CD4-positive, alpha-beta T cell treated with Interleukin-6 at 100 ng/mL for 8 hours (primary cell): ENCODE measurements at places on chromosomes 1 and 21.
A peak's percentile ranks its signal among the peaks of the same experiment; 100 is the strongest.

GRCh38 chr1:39194398-39195051 is 10.0 kb upstream of the MACF1 start:
- no peak for DNase-seq

DNA sequence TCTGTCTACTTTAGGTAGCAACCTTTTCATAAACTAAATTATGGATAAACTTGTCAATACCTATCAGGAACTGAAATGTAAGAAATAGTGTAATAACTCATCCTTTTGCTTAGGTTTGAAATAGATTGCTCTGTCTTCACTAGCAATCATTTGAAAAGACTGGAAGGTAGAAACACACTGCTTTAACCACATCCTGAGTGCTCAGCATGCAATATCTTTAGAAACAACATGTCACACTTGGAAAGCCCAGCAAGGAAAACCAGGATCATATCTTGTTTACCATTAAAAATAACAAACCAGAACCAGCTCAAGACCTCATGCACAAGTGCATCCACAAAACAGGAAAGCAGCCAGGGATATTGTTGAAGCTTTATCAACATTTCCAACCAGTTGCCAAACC is 3.6 kb downstream of the KCNJ6 start:
- DNase-seq: no peak

DNA sequence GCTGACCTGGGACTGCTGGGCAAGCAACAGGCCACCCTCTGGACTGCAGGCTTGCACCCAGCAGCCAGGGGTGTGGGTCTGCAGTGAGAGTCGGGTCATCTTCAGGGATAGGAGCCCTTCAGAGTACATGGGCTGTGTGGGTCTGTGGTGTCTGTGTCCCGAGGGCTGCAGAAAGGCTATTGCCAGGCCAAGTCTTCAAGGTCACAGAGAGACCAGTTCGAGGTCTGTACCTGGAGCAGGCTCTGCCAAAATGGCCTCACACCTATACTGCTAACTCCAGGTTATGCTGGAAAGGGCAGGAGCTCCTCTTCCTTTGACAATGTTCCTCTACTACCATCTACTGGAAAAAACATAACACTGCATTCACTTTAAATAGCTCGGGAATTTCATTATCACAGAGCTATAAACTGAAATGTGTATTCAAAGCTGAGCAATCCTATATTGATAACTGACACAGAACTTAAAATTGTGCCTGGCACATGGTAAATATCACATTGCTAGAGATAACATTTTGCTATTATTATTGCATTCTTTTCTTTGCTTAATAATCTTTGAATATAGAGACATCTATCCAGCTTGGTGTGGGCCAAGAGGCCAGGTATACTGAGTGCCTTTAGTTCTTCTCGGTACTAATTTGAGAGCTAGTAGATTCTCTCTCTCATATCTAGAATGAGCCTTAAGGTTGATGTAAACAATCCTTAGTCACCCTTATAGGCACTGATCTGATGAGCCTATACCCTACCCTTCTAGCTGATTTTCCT is 6.9 kb upstream of the DNAH14 start:
- DNase-seq: no peak

GRCh38 chr1:55230659-55231058 is 15.5 kb upstream of the USP24 start:
- DNase-seq: no peak

DNA sequence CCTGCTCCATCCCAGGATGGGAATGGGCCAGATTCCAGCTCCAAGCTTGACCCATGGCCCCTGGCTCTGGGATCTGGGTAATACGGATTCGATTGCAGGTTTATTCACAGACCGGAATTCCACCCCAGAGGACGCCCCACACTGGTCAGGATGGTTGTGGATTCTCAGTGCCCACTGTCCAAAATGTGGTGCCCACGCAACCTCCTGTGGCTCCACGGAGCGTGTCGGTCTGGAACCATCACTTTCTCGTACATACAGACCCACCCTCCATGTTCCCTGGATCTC is 31.6 kb downstream of the KRTAP10-1 start:
- DNase-seq: no peak

DNA sequence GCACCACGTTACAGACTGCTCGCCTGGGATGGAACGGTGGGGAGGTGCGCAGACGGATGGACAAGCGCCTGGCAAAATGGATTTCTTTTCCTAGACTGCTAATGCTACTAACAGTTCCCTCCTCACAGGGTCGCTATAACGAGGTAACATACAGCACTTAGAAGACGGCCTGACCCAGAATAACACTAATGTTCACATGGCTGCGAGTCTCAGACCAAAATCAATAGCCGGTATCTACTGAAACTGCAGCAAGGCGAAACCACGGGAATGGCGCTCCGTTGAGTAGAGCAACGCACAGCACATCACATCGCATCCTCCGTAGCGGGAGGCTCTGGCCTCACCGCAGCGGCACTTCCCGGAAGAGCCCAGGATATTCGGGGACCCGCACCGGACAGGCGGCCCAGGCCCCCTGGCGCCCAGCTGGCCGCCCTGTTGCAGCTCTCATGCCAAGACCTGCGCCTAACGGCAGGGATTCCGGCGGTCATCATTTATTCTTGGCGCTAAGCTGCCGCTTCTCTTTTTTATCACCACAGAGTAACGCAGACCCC is 46.6 kb downstream of the VPS26C start:
- DNase-seq: peak; percentile 34

DNA sequence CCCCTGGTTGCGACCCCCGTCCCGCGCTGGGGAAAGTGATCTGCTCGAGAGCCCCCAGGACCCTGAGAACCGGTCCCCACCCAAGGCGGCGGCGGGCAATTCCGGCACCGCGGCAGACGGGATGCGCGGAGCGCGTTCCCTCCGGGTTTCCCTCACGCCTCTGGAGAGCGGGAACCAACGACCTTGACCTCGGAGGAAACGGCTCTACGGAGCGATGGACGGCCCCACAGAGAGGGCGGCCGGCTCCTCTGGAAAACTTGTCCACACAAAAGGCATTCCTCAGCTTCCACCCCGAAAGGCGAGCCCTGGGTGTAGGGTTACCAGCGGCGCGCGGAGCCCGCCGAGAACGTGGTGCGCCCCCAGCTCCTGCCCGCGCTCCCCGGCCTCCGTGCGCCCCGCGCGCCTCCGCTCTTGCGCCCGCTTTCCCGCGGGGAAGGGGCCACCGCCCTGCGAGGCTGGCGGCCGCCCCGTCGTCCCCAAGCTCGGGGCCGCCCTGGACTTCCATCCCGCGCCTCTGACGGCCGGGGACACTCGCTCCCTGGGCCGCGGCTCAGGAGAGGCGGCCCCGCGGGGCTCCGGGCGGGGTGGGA is 391 bp upstream of the KIAA1614 start:
- no peak for DNase-seq

GRCh38 chr1:50426108-50426700 is 3.0 kb upstream of the DMRTA2 start:
- DNase-seq: no peak

DNA sequence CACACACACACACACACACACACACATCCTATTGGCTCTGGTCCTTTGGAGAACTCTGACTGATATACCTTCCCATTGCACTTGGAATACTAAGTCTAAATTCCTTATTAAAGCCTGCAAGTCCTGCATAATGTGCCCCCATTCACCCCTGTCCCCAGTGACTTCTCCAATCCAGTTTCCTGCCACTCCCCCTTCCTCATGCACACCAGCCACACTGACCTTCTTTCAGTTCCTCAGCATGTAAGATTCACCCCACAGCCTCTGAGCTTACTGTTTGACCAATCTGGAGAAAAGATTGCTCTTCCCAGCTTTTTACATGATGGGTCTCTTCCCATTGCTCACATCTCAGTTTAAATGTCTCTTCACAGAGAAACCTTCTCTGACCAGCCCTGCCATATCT is 146.6 kb downstream of the TBX15 start:
- DNase-seq: no peak

DNA sequence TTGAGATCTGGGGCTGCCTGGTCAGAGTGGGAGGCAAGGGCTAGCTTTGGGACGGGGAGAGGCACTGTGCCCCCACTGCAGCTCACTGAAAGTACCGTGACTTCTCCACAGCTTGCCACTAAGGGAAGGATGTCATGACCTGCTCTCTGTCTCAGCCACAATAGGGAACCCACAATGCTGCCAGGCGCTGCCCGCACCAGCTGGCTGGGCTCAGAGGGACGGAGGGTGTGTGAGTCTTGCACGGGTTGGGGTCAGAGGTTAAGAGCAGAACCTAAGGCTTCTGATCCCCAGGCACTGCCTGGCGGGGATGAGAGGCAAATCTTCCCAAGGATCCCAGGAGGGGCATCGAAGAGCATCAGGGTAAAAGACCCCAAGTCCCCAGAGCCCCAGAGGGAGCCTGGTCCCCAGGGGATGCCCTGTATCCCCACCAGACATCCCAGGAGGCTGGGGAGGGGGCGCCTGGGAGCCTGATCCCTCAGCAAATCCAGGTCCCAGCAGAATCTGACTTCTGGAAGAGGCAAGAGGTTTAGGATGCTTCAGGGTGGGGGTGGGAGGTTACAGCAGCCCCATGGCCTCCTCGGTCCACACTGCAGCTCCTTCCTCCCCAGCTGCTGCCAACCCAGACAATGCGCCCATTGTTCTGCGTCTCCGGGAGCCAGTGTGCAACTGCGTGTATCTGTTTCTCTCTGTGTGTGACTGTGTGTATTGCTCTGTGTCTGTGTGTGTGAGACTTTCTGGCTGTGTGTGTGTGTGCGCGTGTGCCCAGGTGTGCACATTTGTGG is 2.0 kb upstream of the MARCKSL1 start:
- no peak for DNase-seq

GRCh38 chr1:65623895-65624294 is 168.8 kb upstream of the PDE4B start:
- no peak for DNase-seq

- DNase-seq: no peak
Observed at GRCh38 chr1:184160236-184160635, 108.7 kb downstream of the TSEN15 start.

DNA sequence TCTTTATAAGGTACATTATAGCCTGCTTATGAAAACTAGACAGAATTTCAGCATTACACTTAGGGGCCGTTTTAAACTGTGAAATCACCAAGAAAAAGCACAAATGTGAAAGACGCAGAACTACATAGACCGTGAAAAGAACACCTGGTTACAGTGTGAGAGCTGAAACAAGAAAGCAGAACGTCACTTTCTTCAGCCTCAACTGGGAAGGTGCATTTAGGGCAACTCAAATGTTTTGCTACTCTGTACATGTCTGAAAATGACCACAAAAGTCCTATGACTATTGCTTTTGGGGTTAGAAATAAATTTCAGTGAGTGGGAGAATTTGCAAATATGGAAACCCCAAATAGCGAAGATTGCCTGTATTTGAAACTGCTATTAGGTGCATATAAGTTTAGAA is 268.7 kb downstream of the OLFM3 start:
- DNase-seq: no peak

GRCh38 chr1:104745875-104746274 is 996.2 kb downstream of the AMY1C start:
- no peak for DNase-seq

DNA sequence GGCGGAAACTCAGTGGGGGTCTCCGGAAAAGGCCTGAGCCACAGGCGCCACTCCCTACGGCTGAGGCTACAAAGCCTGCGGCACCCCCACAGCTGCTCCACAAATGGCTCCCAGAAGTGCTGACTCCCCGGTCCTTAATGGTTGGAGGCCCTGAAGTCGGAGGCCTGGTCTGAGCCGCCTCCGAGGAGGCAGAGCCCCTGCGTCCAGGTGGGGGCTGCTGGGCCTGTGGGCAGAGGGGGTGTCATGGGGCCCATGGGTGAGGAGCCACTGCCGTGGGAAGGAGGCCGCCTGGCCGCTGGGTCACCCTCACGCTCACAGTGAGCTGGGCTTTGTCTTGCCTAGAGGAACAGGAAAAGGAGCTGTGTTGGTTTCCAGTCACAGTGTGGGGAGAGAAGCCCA is 12.4 kb upstream of the COL18A1 start:
- DNase-seq: no peak

DNA sequence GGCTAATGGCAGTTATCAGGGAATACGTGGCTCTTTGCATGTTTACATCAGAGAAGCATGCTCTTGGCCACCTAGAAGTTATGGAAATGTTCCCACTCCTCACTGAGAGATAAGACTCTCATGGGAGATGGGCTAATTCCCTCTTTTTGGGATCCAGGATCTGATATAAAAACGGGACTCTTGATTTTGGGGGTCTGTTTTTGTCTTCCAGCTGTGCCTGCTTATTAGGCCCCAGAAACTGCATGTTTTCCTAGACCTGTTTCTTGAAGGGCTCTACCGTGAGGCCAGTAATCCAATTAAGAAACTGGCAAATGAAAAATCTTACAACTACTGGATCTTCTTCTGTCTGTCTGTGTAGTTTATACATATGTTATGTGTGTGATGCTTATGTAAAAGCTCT is 47.0 kb upstream of the PTCH2 start:
- no peak for DNase-seq

GRCh38 chr21:41501919-41502318 is 6.0 kb downstream of the TMPRSS2 start:
- no peak for DNase-seq

- no peak for DNase-seq
Observed at GRCh38 chr1:248824701-248825100, 1.0 kb downstream of the SH3BP5L start.

GRCh38 chr1:222777463-222777862 is 37.4 kb upstream of the DISP1 start:
- DNase-seq: no peak

DNA sequence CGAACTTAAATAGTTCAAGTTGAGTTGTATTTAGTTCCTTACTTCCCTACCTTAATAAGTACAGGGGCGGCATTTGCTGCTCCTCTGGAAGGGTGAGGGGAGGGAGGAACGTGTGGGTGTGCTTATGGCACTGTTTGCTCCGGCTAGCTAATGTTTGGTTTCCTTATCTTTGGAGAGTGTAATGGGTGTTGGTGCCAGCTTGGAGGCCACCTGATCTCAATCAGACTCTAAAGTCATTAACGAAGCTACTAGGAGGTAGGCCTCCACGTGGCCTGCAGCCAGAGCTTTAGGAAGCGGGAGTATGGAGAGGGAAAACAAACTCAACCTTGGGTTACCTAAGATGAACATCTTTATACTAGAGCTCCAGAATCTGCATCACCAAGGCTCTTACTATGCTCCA is 43.0 kb upstream of the RAP1A start:
- no peak for DNase-seq

DNA sequence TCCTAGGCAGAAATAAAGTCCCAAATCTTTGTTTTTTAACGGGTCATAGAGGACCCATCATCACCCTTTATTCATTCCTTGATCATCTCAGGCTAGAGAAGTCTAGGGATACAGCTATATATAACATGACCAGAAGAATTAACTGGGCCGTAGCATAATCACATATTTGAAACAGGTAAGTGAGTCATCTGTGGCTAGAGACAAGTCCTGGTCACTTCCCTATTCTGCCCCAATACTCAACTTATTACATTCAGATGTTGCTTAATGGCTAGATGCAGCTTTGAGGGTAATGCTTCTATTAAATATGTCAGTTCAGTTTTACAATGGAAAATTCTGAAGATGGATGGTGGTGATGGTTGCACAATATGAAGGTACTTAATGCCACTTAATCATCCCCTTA is 47.0 kb downstream of the EXO1 start:
- no peak for DNase-seq

DNA sequence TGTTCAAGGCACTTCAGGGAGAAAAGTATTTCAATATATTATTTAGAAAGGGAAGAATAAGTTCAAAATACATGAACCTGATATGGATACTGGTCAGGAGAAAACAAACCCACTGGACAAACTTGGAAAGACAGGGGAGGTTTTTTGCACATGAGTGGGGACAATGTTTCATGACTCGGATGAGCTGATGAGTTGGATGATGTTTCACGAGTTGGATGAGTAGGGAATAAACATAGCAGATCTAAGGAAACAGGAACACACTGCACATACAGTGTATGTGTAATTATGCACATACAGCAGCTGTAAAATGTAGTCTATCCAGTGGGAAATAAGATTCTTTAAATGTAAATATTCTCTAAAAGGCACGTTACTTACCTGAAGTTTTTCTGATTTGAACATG is 682.9 kb upstream of the ADAMTS5 start:
- no peak for DNase-seq
